ENCODE measurements at places on chromosomes 3 and 15.

DNA sequence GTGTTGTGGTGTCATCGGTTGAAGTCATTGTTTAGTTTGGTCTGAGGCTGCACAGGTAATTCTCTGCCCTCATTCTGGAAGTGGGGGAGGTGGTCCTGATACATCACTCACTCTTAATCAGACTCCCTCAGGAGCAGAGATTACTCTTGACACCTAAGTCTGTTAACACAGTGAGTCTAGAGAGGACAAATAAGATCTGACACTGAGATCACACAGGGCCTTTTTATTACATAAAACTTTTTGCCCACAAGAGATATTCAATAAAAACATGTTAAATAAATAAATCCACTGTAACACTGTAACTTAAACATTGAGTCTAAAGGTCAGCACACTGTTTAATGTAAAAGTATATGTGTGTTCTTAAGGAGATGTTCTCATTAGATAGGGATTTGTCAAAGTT lies 57.1 kb upstream of the MBNL1 start:
- DNase-seq, result no peak

- DNase-seq, result no peak
Observed at GRCh38 chr3:143071776-143072175, 47.8 kb upstream of the CHST2 start.

GRCh38 chr3:56347219-56347871 lies 120.9 kb downstream of the ERC2 start:
- DNase-seq, result no peak

GRCh38 chr3:131082871-131083863 lies 56.5 kb downstream of the NEK11 start:
- no peak for DNase-seq

- no peak for DNase-seq
Observed at GRCh38 chr3:138497021-138497420, 62.6 kb downstream of the ESYT3 start.

DNA sequence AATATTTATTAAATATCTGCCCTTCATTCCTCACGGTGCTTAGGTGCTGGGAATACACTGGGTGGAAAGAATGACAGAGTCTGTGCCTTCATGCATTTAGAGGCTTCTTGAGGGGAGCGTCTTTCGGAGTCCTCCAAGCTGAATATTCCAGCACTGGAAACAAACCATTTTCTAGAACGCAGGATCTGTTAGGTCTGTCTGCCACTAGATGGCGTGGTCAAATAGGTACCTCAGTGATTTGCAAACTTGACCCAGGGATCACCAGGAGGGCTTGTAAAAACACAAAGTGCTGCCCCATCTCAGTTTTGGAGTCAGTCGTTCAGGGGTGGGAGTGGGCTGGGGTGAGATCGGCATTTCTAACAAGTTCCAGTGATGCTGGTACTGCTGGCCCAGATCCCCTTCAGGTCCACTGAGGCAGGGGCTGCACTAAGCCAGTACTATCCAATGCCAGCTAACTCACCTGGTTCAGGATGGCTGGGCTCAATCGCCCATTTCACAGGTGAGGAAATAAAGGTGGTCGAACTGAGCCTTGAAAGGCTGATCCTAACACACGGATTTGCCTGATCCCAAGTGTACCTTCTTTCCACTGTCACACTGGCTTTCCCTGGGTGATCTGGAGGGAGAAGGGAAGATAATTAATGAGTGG lies 14.8 kb downstream of the ARNT2 start:
- DNase-seq, result no peak

GRCh38 chr3:25686766-25687165 lies 22.1 kb upstream of the TOP2B start:
- DNase-seq, result no peak

GRCh38 chr3:56800832-56801661 lies 702 bp downstream of the ARHGEF3 start:
- DNase-seq, result no peak

GRCh38 chr3:32850636-32851035 lies 32.8 kb downstream of the TRIM71 start:
- no peak for DNase-seq

DNA sequence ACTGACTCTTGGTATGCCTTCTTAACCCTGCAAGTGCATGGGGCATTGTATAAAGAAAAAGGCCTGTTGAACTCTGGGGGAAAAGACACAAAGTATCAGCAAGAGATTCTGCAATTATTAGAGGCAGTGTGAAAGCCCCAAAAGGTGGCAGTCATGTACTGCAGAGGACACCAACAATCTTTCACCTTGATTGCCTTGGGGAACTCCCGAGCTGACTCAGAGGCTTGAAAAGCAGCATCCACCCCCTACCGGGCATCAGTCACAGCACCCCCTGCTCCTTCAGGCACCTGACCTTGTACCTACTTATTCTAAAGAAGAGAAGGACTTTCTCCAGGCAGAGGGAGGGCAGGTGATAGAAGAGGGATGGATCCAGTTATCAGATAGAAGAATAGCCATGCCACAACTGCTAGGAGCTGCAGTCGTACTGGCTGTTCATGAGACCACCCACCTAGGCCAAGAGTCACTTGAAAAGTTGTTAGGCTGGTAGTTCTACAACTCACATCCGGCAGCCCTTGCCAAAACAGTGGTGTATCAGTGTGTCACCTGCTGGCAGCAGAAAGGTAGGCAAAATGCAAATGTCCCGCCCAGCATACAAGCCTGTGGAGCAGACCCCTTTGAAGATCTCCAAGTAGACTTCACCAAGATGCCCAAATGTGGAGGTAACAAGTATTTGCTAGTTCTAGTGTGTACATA lies 241.6 kb upstream of the CNTN6 start:
- no peak for DNase-seq

DNA sequence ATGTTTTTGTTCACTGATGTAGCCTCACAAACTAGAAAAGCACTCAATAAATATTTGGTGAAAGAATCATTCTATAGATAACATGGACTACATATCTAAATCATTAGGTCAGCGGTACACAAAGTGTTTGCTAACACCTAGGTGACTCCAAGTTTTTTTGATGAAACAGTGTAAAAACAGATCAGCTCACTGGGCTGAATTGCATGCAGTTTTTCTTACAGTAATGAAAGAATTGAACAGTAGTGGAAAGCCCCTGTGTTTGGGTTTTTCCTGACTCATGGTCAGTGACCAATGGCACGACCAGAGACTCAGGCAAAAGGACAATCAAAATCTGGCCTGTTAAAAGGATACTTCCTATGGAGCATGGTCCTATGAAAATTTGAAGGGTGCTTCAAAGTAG lies 384.3 kb upstream of the EPHA6 start:
- no peak for DNase-seq

- DNase-seq, result no peak
Observed at GRCh38 chr3:44596621-44597020, 11.9 kb downstream of the ZNF660 start.

DNA sequence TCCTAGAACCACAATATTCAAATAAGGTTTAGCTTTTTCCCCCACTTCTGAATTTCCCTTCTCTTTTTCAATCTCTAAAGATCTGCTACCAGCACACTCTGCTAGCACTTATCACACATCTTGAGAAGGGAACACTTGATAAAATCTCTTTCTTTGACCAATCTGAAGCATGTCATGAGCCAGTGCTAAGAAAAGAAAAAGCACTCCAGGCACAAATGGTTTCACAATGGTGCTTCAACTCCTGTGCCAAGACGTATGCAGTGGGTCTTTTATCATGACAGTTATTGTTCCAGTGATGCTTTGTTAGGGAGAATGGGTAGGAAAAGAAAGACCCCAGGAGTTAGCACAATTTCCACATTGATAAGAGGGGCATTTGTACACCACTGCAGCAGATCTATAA lies 248.4 kb downstream of the ZNF385D start:
- DNase-seq, result no peak

DNA sequence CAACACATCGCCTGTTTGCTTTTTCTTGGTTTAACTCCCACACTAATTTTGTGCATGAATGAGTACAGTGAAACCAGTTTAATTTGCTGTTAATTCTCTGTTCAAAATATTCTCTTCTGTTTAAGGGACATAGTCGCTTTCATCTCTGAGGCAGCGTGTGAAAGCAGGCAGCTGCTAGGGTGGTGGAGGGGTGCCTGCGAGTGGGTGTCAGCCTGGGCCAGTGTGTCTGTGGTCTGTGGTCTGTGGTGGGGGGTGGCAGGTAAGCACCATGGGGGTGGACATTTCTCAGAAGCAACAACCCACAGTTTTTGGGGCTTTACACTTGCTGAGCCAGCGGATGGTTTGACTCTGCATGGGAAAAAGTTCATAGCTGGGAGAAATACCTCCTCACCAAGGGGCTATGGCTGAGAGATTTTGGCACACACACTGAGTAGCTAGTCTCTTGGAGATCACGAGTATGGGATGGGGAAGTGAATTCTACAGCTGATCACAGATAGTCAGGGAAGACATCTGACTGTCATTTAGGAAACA lies 109.2 kb downstream of the EPHB1 start:
- no peak for DNase-seq

DNA sequence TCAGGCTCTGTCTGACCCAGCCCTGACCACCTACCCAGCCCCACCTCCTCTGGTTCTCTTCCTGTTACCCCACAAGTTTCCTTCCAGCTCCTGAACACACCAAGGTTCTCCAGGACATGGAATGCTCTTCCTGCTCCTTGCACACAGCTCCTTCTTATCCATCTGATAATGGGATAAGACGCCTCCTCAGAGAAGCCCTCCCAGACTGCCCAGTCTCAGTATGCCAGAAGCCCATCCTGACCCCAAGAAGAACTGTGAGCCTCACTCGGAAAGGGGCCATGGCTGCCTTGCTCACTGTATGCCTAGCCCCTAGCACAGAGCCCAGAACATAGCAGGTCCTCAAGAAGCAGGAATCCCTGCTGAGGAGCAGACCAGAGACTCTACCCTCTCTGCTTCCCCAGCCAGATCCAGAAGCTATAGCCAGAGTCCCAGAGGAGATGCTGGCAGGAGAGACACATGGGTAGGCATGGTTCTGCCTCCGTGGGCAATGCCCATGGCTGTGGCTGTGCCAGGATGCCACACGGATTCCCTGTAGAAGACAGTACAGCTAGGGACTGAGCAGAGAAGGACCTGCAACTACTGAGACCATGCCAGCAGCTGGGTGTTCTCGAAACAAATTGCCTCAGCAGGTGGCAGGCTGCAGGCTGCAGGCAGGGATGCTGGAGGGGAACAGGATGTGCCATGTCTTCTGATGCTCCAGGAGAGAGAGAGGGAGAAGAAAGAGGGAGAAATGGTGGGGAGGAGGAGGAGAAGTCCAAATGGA lies 74.0 kb upstream of the LINGO1 start:
- no peak for DNase-seq

DNA sequence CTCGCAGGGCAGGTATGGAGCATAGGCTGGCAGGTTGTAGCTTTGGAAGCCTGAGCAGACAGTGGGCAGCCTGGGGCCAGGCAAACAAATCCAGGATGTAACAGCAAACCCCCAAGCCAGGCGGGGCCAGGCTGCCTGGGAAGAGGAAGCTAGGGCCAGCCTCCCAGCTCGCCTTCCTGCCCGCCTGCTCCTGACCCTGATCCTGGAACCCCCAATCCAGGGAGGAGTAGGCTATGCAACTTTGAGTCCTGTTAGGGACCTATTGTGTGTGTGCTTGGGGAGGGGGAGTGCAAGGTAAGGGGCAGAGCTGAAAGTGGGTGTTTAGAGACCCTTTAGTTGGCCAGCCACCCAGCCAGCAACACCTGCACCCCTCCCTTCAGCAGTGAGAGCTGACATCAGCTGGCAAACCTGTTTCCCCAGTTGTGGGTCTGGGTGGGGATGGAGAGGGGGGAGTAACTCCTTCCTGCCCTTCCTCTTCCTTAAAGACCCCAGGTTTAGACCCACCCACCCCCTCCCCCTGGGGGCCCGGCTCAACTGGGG lies 2.5 kb downstream of the NBEAL2 start:
- DNase-seq, result no peak

Measured in activated T-helper 9 cell treated with anti-CD3 and anti-CD28 coated beads, Interleukin-2, amount 50 U/mL, for 16 hours (primary cell).